ENCODE measurements at places on chromosomes 2 and 18.
A peak's percentile ranks its signal among the peaks of the same experiment; 100 is the strongest.

DNA sequence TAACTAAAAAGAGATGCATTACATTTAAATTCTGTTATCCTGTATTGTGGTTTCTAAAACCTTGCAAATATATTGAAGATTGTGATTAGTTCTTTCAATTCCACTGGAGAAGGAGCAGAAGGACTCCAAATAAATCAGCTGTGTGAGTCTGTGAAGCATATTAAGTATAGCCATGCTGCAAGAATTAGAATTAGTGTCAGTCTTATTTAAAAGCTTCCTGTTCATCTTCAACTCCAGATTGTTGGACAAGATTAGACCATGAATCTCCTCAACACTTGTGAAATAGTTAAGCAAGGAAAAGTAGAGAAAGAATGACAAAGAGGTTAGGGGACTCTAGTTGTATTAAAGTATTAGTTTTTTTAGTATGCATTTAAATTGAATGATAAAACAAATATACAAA is 92.5 kb upstream of the LRP1B start:
- no peak for DNase-seq

DNA sequence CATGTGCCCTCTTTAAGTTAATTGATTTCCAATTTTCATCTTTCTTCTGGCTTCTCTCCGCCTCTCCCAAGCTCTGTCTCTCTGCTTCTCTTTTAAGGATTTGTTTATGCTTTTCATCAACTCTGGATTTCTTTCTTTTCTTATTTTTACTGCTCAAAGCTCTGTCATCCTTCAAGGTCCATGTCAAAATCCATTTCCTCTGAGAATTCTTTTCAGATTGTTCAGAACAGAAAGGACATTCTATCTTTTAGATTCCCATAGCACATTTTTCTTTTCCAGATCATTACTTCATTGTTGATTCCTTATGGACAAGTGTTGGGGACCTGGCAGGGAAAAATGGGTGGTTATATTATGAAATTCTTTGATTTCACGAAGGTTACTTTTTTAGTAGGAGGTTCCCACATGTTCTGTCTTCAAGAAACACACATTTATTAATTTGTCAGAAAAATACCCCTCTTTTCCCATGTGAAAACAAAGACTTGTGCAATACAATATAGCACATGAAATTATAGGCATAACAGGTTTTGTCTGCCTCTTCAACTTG is 12.3 kb downstream of the PMAIP1 start:
- no peak for DNase-seq

GRCh38 chr2:235024931-235025773 is 73.3 kb downstream of the SH3BP4 start:
- no peak for DNase-seq

- DNase-seq: no peak
Measured at GRCh38 chr2:127254386-127254981, 34.4 kb upstream of the CYP27C1 start.

- no peak for DNase-seq
Measured at GRCh38 chr2:33058716-33059470, 112.1 kb downstream of the LTBP1 start.

DNA sequence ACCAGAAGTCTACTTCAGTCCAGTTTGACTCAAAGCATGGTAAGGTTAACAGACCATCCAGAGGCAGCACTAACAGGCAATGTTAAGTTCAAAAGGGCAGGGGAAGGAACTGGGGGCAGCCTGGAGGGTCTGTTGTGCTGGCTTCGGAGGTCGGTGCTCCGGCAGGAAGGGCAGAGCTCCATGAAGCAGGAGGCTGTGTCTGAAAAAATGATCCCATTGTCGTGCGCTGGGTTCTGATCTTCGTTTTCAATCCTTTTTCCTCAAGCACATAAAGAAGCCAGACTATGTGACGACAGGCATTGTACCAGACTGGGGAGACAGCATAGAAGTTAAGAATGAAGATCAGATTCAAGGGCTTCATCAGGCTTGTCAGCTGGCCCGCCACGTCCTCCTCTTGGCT is 21.9 kb upstream of the DLX1 start:
- DNase-seq: no peak

- no peak for DNase-seq
Measured at GRCh38 chr2:42545841-42546390, 22.5 kb upstream of the MTA3 start.

- no peak for DNase-seq
Measured at GRCh38 chr2:173982918-173983317, 17.7 kb upstream of the SP3 start.

DNA sequence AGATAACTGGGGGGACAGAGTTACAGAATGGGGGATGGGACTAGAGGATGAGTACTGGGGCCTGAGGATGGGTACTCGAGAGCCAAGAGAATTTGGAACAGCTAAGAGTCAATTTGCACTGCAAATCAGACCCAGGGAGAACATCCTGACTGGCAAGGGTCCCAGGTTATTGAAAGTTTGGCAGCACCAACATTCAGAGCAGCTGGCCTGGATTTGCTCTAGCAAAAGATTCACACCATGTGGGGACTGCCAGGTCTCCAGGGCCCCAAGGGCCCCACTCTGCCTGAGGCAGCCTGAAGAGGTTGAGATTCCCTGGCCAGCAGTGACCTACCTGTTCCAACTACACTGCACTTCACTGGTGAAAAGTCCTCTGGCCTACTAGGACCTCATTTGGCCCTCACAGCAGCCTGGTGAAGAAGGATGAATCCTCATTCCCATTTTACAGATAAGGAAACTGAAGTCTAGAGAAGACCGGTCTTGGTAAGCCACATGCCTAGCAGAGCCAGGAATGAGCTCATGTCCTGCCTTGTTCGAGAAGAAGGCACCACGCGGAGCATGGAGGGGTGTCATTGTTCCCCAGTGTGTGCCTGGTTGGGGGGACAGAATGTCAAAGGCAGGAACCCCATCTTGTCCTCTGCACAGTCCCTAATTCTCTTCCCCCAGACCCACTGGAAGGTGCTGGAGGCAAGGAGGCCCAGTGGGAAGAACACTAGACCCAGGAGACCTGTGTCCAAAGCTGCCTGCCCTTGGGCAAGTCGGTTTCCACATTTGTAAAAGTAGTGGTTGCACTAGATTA is 258.6 kb downstream of the TNS1 start:
- no peak for DNase-seq

- no peak for DNase-seq
Measured at GRCh38 chr18:3345885-3346284, 84.0 kb downstream of the MYL12B start.

GRCh38 chr2:234981197-234982095 is 29.6 kb downstream of the SH3BP4 start:
- DNase-seq: no peak

GRCh38 chr2:174729797-174730697 is 34.2 kb downstream of the CHRNA1 start:
- peak; percentile 49 for DNase-seq

DNA sequence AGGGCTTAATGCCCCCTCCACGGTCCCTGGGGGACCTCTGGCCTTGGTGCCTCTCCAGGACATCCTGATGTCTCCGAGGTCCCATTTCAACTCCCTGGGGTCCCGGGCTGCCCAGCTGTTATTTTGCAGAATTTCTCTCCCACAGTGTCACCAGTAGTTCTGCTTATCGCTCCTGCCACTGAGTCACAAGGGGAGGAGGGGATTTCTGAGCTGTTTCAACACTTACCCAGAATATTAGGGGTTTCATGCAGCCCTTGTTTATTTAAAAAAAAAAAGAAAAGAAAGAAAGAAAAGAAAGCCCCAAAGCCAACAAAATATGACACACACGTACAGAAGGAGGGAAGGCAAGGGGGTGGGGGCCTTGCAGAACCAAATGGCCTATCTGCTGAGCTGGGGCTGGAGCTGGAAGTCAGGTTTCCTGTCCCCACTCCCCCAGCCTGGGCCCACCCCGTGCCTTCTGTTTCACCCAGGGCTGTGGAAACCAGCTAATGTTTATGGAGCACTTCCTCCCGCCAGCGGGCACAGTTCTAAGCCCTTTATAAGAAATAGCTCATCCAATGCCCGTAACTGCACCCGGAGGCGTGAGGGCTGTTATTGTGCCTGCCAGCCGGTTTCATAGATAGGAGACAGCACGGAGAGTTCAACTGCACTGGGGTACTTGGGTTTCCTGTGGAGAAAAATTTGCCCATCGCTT is 8.4 kb upstream of the ARID5A start:
- DNase-seq: peak; percentile 80

- DNase-seq: no peak
Measured at GRCh38 chr18:66103550-66103949, 352.7 kb downstream of the CDH7 start.

DNA sequence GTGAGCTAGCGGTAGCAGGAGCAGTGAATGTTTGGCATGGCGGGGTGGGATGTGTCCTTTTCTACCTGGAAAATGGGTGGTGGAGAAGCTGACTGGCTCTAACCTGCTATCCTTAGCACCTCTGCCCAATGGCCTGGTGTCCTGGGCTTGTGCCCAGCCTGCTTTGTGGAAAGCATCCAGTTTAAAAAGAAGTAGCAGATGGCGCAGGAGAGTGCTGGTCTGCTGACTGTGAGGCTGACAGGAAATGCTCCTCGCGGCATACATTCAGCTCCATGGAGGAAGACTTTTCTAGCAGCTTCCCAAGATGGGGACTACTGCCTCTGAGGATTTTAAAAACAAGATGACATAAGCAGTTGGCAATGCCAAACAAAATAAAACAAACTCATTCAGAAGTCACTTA is 56.2 kb upstream of the LYPD6B start:
- DNase-seq: no peak

- no peak for DNase-seq
Measured at GRCh38 chr2:200351815-200352214, 45.3 kb downstream of the SPATS2L start.

- DNase-seq: peak; percentile 63
Measured at GRCh38 chr2:172465417-172466334, 38.3 kb downstream of the ITGA6 start.

DNA sequence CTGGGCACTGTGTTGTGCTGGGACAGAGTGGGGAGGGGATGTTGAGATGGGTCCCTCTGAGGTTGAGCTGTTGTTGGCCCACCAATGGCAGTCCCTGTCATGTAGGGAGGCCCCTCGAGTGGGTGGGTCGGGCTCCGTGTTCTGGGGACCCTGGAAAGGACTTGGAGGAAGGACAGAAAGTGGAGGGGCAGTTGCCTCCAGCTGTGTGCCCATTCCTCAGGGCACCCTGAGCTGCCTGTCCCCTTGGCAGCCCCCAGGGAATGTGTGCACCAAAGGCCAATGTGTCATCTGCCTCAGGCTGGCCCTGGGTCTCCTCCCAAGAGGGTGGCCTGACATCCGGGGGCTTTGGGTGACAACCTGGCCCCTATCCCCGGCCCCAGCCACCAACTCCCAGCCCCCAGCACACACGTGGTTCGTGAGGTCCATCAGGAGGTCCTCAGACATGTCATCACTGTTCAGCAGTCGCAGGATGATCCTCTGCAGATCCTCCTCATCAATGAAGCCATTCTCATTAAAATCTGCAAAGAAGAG is 57.7 kb downstream of the CIB4 start:
- DNase-seq: no peak

GRCh38 chr2:101461381-101461780 is 13.5 kb downstream of the RFX8 start:
- no peak for DNase-seq

DNA sequence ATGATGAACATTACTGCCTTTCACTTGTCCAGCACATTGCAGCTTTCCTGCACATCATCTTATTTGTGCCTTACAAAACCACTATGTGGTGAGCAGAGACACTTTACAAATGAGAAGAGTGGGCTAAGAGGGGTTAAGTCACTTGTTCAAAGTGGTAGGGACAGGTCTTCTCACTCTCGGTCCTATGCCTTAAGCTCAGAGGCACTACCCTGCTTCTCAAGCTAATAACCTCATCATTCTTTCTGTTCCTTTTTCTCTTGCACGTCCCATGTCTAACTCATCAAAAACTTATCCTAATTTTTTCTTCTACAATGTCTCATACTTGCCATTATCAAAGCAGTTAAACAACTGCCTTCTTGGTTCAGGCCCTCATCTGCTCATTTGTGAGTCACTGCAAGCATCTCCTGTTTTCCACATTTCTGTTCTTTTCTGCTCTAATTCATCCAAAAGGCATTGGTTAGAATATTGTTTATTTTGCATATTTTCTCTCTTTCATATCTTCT is 21.9 kb upstream of the NCOA1 start:
- DNase-seq: no peak

- no peak for DNase-seq
Measured at GRCh38 chr18:32867330-32867729, 94.5 kb upstream of the KLHL14 start.

GRCh38 chr2:12923907-12924610 is 207.3 kb downstream of the TRIB2 start:
- no peak for DNase-seq

Data from stimulated activated CD4-positive, alpha-beta T cell treated with anti-CD3 and anti-CD28 coated beads, Interleukin-4, amount 100 ng/mL, for 1 hour (primary cell).